ENCODE measurements at places on chromosomes 3 and 15.

- DNase-seq, result no peak
Measured at GRCh38 chr3:190178779-190179178, 58.1 kb upstream of the P3H2 start.

DNA sequence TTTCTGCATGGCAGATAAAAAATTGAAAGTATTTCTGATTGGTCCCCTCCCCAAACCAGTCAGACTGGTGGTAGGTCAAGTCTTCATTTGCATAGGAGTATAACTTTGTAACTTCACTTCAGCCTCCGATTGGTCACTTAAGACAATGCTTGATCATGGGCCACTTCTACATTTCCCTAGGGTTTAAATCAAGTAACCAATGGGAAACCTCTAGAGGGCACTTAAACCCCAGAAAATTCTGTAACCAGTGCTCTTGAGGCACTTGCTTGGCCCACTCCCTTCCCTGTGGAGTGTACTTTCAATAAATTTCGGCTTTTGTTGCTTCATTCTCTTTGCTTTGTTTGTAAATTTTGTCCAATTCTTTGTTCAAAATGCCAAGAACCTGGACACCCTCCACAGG lies 225.5 kb downstream of the ARPP21 start:
- DNase-seq, result no peak

DNA sequence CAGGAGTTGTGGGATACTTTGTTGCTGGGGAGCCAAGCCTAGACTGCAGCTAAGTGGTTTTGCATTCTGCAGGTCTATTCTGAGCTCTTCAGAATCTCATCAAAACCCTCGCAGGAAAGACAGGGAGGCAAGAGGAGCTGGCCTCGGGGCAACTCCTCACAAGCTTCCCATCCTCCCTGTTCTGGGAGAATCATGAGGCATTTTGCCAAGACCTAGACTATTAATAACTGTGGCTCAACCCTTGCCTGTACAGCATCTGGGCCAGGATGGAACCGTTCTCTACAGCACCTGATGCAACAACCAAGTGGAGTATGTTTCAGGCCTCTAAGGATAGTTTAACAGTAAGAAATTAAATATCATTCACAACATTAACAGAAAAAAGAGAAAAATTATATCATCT lies 20.2 kb upstream of the SLC6A20 start:
- no peak for DNase-seq

DNA sequence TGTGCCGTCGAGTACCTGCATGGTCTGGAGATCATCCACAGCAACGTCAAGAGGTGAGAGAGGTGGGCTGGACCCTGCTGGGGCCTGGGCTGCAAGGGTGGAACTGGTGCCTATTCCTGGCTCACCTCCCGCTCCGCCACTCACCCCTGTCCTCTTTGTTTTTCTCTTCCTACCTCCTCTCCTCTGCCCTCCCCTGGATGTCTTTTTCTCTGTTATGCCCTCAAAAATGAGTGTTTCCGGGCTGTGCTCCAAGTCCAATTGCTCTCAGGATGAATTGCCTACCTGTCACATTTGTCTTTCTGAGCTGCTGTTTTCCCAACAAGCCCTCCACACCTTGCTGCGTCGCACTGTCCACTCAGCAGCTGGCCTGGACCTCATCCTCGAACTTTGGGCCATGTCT lies 28.5 kb upstream of the TATDN2 start:
- no peak for DNase-seq

GRCh38 chr3:71931922-71932321 lies 147.0 kb upstream of the PROK2 start:
- no peak for DNase-seq

DNA sequence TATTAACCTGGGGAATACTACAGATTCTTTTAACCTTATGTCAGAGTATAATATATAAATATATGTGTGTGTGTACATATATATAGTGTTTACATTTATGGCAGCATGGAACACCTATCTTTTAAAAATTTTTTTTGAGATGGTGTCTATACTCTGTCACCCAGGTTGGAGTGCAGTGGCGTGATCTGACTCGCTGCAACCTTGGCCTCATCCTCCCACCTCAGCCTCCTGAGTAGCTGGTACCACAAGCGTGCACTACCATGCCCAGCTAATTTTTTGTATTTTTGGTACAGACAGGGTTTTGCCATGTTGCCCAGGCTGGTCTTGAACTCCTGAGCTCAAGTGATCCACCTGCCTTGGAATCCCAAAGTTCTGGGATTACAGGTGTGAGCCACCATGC lies 18.5 kb upstream of the ERICH6 start:
- DNase-seq, result no peak

- no peak for DNase-seq
Measured at GRCh38 chr15:55721554-55722185, 21.3 kb downstream of the PRTG start.
